Stimulated activated CD8-positive, alpha-beta memory T cell treated with anti-CD3 and anti-CD28 coated beads, Interleukin-7, amount 100 ng/mL, for 1 hour (primary cell): ENCODE measurements at places on chromosomes 12 and 14.

DNA sequence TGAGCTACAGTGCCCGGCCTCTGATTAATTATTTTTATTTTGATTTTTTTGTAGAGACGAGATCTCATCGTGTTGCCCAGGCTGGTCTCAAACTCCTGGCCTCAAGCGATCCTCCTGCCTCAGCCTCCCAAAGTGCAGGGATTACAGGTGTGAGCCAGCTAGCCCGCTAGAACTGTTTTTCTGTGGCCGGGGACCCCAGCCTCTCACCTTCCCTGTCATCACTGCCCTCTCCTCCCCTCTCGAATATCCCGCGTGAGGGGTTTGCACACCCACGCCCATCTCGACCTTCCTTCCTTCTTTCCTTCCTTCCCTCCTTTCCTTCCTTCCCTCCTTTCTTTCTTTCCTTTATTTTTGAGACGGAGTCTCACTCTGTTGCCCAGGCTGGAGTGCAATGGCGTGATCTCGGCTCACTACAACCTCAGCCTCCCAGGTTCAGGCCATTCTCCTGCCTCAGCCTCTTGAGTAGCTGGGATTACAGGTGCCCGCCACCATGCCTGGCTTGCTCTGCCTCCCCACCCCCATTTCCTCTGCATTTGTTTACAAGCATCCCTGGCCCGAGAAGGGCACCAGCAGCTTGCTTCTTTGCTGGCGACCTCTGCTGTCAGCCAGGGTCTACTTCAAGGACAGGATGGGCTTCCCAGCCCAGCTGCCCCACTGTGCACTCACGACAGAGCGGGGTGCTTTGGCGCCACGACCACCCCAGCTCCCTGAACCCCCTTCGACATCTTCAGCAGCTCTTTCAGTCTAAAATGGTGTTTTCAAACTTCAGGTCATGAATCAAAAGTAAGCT lies 4.3 kb upstream of the TRAF3 start:
- DNase-seq, result no peak

- DNase-seq, result no peak
Measured at GRCh38 chr12:89574736-89575208, 48.9 kb upstream of the POC1B start.

GRCh38 chr12:46900734-46901463 lies 75.1 kb upstream of the SLC38A4 start:
- no peak for DNase-seq

- no peak for DNase-seq
Measured at GRCh38 chr12:111764120-111764821, 2.5 kb upstream of the ALDH2 start.

- DNase-seq, result no peak
Measured at GRCh38 chr12:103273645-103274044, 222.1 kb downstream of the C12orf42 start.

GRCh38 chr14:75335571-75335970 lies 56.9 kb downstream of the FOS start:
- DNase-seq, result no peak

DNA sequence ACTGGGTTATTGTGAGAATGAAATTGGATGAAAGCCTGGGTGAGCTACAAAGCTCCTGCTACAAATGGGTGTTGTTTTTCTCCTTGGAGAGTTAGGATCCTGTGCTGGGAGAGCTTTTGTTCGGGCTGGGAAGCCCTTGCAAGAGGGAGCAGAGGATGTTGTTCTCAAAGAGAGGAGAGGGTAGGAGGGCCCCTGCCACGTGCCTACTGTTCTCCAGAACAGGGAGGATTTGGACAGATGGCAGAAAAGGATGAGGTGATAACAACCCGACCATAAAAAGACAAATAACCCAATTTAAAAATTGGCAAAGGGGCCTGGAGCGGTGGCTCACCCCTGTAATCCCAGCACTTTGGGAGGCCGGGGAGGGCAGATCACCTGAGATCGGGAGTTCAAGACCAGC lies 68.8 kb downstream of the GALNT16 start:
- DNase-seq, result no peak

- DNase-seq, result no peak
Measured at GRCh38 chr14:63342371-63342770, 23.6 kb upstream of the GPHB5 start.

DNA sequence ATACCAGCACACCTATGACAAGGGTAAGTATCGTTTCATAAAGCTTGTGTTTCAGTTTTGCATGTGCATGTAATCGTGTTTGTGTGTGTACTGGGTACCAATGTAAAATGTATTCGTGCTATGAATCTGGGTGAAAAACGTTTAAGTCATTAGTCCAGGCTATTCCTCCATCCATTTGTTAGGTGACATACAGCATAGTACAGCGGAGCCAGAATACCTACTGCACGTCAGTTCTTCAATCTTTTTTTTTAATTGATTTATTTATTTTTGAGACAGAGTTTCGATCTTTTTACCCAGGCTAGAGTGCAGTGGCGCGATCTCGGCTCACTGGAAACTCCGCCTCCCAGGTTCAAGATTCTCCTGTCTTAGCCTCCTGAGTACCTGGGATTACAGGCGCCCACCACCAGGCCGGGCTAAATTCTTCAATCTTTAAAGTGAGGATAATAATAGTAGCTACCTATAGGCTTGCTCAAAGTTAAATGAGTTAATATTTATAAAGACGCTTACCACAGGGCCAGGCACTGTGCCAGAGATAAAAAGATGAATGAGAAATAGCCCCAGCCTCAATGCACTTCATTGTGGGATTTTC lies 661 bp upstream of the RPS26 start:
- DNase-seq, result no peak

GRCh38 chr12:122724641-122725243 lies 5.9 kb downstream of the HCAR1 start:
- DNase-seq, result no peak

GRCh38 chr12:102990419-102990818 lies 32.9 kb downstream of the ASCL1 start:
- DNase-seq, result no peak

DNA sequence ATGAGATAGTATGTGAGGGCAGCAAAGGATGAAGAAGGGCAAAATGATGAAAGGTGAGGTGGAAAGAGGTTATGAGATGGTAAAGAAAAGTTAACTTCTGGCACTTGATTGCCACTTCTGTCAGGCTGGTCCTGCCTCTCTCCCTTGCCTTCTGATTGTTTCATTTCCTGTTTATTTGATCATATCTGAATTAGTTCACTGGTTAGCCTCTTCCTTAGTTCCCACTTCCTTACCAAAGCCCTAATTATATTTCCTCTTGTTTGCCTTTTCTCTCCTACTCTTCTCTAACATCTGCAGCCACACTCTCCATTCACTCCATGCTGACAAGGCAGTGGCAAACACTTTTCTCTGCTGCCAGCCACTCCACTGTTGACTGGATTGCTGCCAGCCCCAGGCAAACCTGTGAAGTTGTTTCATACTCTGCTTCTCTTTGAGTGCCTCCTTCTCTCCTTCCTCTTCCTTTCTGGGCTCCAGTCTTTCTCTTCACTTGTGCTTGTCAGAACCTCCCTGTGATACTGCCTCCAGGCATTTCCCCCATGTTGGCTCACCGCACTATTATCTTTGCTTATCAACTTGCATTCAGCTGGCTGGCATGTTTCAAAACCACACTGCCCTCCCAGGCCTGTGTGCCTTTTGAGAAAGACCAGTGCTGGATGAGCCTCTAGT lies 8.1 kb downstream of the PNP start:
- no peak for DNase-seq

DNA sequence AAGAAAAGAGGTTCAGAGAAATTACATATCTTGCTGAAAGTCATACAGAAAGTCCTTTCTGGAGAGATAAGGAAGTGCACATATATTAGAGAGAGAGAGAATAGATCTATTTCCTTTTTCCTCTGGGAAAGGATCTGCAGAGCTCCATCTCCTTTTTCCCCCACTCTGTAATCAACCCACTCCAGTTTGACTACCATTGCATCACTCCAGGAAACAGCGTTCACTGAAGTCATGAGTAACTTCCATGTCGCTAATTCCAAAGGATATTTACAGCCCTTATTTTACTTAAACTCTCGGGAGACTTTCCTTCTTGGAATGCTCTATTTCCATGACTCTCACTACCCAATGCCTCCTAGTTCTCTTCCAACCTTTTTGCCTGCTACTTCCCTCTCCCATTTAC lies 72.5 kb upstream of the PARP11 start:
- no peak for DNase-seq

- no peak for DNase-seq
Measured at GRCh38 chr12:94053676-94054075, 94.7 kb upstream of the PLXNC1 start.
